Adipocyte (in vitro differentiated cells): ENCODE measurements at places on chromosomes 6 and 20.

DNA sequence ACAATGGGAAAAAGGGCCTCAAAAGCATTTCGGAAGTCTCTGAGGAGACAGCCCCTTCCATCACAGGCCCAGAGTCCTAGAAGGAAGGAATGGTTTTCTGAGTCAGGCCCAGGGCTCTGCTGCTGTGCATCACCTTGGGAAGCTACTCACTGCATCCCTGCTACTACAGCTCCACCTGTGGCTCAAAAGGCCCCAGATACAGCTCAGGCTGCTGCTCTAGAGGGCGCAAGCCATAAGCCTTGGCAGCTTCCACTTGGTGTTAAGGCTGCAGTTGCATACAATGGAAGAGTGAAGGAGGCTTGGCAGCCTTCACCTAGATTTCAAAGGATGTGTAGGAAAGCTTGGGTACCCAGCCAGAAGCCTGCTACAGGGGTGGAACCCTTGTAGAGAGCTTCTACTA, 54.8 kb downstream of the MEI4 start:
- DNase-seq: no peak

DNA sequence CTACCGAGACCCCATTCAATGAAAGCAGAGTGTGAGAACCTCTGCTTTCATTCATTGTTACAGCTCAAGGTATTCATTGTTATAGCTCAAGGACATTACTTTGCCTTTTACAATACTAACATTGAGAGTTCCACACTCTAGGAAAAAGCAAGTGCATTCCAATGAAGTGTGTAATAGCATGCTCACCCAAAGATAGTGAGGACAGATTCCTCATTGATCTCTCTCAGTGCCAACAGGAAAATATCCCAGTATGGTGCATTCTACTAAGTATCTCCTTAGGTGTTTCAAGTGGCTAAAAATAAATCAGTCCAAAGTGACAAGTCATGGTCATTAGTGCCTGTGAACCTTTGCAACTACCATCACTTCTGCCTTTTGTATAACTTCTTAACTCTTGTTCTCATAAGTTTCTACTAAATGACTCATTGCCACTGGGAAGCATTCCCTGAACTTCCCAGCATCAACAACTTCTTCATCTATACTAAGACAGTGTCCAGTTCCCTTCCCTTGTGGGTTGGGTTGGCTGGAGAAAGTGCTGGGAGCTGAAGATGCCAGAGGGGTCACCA, 140.7 kb upstream of the STXBP5 start:
- peak; percentile 63 for DNase-seq

DNA sequence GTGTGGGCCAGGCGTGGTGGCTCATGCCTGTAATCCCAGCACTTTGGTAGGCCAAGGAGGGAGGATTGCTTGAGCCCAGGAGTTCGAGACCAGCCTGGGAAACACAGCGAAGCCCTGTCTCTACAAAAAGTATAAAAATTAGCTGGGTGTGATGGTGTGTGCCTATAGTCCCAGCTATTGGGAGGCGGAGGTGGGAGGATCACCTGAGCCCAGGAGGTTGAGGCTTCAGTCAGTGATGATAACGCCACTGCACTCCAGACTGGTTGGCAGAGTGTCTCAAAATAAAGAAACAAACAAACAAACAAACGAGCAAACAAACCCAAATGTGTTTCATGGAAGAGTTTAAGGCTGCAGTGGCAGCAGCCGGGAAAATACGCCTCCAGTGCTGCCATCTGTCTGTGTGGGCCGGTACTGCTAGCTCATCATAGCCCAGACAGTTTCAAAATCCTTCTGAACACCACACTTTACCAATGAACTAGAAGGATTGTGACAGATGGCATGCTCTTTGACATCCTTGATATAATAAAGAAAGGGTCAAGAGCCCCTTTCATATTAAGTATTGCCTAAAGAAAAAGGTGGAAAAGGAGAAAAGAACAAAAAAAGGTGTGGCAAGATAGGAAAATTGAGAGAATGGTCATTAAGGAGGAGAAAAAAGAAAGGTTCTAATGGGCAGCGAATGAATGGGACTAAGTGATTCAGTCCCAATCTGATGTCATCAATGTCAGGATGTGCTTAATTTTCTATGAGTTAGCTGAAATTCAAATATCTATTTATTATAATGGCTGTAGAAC, 298.6 kb downstream of the SYNE1 start:
- DNase-seq: peak; percentile 70

- peak; percentile 76 for DNase-seq
These were observed 963 bp downstream of the FOXF2 start for GRCh38 chr6:1390133-1390945.

- DNase-seq: peak; percentile 32
These were observed 41.7 kb downstream of the RNF24 start for GRCh38 chr20:3973705-3974104.

- peak; percentile 23 for DNase-seq
These were observed 90.7 kb upstream of the POPDC3 start for GRCh38 chr6:105270511-105270910.

DNA sequence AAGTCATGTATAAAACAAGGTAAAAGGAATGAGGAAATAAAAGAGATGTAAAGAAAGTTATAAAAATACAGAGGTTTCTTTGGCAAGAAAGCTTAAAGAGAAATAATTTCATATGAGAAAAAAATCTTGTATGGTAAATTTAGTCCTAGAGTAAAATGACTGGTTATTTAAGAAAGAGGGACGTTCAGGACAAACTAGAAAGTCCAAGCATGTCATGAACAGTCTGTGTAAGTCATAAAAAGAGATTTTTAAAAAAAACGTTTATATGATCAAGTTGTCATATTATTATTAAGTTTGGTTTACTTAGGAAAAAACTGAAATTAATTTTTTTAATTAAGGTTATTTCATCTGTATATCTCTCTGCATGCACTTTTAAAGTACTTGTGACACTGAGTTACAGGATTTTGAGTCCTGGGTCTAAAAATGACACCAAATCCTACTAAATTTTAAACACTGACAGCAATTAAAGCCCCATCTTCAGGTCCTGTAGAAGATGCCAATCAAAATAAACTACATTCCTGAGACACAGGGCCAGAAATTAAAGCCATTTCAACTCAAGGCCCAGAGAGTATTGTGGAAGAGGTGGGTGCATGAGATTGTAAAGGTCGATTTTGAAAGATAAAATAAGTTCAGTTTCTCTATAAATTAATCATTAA, 62.4 kb downstream of the AGPAT4 start:
- no peak for DNase-seq

GRCh38 chr20:58987790-58988564, 6.9 kb downstream of the NELFCD start:
- no peak for DNase-seq

GRCh38 chr6:43829470-43829869, 59.5 kb downstream of the VEGFA start:
- no peak for DNase-seq

- peak; percentile 72 for DNase-seq
These were observed 23.9 kb downstream of the MAP7 start for GRCh38 chr6:136526196-136526930.

GRCh38 chr6:21636876-21637275, 43.3 kb downstream of the SOX4 start:
- DNase-seq: peak; percentile 59

DNA sequence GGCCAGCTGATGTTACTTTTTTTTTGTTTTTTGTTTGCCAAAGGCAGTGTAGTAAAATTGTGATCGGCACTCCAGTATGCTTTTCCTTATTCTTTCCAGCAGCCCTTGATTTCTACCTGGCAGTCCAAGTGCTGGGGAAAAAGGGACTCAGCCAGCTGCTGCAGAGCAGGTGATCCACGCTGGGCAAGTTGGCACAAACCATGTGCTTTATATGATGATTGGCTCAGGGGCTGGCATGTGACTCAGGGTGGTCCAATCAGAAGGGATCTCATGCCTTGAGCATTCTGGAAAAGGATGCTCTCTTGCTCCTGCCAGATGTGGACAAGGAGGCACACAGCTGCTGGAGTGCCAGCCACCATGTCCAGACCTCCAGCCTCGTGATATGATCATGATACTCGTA, 54.5 kb downstream of the SULF2 start:
- DNase-seq: no peak

GRCh38 chr20:34110025-34110744, 1.9 kb downstream of the EIF2S2 start:
- no peak for DNase-seq

- DNase-seq: peak; percentile 68
These were observed 92.7 kb upstream of the DTNBP1 start for GRCh38 chr6:15755526-15755925.

- DNase-seq: peak; percentile 97
These were observed 126.8 kb downstream of the ALDH8A1 start for GRCh38 chr6:134822920-134823709.

- no peak for DNase-seq
These were observed 53.8 kb upstream of the CCDC28A start for GRCh38 chr6:138719744-138720143.

- DNase-seq: no peak
These were observed 169.5 kb upstream of the BEND3 start for GRCh38 chr6:107284805-107285204.

- no peak for DNase-seq
These were observed 199.5 kb upstream of the KCNK16 start for GRCh38 chr6:39521958-39522357.

- no peak for DNase-seq
These were observed 204.6 kb downstream of the NKAIN2 start for GRCh38 chr6:124008000-124008987.

GRCh38 chr6:99349171-99350141, at the start of gene FAXC:
FAXC (minus strand) TSS chr6:99349674; CDS start chr6:99349372, 302 bp downstream.
- DNase-seq: peak; percentile 67

DNA sequence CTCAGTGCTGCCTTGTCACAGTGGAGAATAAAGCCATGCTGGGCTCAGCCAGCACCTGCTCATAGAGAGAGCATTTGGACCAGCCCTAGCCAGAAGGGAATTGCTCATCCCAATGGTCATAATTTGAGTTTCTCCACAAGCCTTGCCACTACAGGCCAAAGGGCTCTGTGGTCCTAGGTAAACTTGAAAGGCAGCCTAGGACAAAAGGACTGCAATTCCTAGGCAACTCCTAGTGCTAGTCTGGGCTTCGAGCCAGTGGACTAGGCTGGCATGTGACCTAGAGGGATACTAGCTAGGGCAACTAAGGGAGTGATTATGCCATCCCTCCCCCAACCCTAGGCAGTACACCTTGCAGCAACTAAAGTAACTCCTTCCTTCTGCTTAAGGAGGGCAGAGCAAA, 516.2 kb downstream of the BCKDHB start:
- no peak for DNase-seq
